ENCODE measurements at places on chromosomes 3 and 15.

GRCh38 chr3:50295553-50296431 is 3.4 kb downstream of the HYAL3 start:
- no peak for DNase-seq

GRCh38 chr15:44029003-44029402 is 166.1 kb downstream of the FRMD5 start:
- no peak for DNase-seq

GRCh38 chr3:33428734-33429133 is 11.5 kb downstream of the UBP1 start:
- no peak for DNase-seq

- no peak for DNase-seq
Measured at GRCh38 chr3:32340039-32340438, 51.6 kb upstream of the CMTM7 start.

- DNase-seq: no peak
Measured at GRCh38 chr15:58380280-58380945, 51.4 kb upstream of the LIPC start.

DNA sequence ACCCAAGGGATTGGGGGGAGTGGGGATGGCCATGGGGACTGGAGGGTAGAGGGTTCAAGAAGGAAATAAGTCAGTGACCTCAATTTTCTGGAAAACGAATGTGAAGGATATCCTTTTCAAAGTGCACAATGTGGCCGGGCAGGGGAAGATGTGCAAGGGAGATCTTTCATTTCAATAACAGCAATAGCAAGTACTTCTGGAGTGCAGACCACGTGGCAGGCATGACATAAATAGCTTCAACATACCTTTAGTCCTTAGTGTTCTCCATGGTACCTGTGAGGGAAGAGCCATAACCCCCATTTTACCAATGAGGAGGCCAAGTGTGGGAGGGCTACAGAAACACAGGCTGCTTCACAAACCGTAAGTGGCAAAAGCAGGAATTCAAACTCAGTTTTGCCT is 138.7 kb downstream of the FOXP1 start:
- DNase-seq: no peak

GRCh38 chr3:14295801-14296200 is 106.6 kb upstream of the SLC6A6 start:
- no peak for DNase-seq

GRCh38 chr15:98720031-98720430 is 71.7 kb downstream of the IGF1R start:
- no peak for DNase-seq

DNA sequence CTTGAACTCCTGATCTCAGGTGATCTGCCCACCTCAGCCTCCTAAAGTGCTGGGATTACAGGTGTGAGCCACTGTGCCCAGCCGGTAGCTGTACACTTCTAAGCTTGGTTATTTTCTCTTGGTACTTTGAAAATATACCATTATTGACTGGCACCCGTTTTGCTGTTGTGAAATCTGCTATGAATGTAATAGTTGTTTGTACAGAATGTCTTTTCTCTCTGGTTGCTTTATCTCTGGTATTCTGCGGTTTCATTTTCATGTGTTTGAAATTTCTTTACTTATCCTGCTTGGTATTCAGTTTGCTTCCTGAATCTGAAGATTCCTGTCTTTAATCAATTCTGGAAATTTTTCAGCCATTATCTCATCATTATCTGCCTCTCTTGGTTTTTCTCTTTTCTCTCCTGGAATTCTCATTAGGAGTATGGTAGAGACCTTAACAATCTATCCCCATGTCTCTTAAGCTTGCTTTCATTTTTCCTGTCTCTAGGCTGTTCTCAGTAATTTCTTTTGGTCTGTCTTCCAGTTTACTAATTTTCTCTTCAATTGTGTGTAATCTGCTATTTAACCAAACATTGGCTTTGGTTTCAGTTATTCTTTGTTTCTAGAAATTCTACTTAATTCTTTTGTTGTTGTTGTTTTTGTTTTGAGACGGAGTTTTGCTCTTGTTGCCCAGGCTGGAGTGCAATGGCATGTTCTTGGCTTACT is 2.8 kb upstream of the PAK2 start:
- no peak for DNase-seq

- DNase-seq: no peak
Measured at GRCh38 chr3:114597012-114597411, 303.2 kb downstream of the TIGIT start.

DNA sequence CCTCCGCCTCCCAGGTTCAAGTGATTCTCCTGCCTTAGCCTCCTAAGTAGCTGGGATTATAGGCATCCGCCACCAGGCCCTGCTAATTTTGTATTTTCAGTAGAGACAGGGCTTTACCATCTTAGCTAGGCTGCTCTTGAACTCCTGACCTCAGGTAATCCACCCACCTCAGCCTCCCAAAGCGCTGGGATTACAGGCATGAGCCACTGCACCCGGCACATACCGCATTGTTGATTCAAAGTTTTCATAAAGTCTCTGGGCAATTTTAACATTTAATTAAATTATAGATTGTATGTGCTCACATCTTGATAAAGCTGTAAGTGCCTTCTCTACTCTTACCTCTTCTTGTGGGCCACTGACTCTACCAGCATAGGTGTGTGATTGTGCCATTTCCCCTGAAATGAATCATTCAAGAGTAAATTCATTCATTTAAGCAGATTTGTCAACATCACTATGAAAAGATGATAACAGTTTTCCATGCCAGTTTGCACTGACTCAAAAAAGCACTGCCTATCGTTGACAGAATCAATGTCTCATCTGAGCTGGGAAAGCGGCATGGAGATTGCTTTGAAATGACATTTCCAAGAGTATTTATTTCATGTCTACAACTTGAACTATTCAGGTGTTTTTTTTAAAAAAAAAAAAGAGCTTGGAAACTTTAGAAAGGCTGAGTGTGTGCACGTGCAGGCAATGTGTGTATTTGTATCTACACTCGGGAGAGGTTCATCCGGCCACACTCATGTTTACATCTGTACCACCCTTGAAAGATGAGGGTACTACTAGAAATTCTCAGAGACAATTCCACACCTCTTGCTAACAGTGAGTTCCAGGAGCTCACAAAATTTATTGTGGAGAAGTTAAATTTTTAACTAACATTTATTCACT is 3.5 kb downstream of the BCL2A1 start:
- no peak for DNase-seq

- DNase-seq: no peak
Measured at GRCh38 chr3:26449996-26450395, 172.6 kb upstream of the LRRC3B start.

DNA sequence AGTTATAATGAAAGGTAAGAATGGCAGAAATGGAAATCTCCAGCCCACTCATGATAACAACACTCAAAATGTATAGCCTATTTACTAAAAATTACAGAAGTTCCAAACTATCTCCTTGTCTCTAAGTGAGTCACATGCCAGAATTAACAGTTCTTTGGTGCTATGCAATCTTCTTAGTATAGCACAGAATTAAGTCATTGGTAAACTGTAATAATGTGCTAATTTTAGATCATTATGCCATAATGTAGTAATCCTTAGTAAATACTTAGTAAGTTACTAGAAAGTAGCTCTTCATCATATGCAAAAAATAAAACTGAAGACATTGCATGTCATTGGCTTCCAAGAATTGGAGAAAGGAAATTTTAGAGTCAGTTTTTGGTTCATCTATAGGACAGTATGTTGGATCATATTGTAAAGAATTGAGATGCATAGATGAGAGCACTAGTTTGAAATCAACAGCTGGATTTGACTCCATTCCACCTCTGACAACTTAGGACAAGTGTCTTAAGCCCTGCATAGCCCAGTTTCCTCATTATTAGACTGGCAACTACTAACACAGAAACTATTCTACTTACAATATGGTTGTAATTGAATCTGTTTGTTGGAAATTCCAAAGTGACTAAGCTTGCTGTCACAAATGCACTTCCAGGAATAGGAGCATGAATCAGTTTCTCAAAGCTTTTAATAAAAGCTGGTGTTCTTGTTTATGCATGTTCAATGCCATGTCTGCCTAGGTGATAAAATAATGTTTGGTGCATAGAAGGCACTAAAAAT is 40.1 kb upstream of the CD47 start:
- DNase-seq: no peak

- DNase-seq: no peak
Measured at GRCh38 chr3:185764163-185764979, 60.5 kb downstream of the IGF2BP2 start.

GRCh38 chr3:143065364-143065763 is 54.2 kb upstream of the CHST2 start:
- DNase-seq: no peak

All from cortex of kidney (tissue), 1 donor.